Islet precursor cell (in vitro differentiated cells): ENCODE measurements at places on chromosomes 5 and 9.

GRCh38 chr9:19771446-19771845 is 17.4 kb downstream of the SLC24A2 start:
- DNase-seq: no peak

DNA sequence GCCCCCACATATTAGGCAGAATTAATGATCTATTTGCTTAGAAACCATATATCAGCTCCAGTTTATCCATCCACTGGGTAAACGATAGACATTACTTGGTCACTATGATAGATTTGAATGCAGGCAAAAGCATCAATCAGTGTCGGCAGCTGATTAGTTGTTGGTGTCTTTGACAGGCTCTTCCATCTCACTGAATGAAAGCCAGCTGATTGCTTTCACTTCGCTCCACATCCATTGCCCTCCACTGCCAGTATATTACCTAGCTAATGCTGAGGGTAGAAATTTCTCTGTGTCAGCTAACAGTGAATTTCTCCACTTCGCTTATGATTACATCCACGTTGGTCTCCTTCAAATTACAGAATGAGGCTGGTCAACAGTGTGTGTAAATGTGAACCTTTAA is 821.3 kb upstream of the TYRP1 start:
- DNase-seq: no peak

- no peak for DNase-seq
Measured at GRCh38 chr5:72723581-72723980, 92.9 kb upstream of the TNPO1 start.

DNA sequence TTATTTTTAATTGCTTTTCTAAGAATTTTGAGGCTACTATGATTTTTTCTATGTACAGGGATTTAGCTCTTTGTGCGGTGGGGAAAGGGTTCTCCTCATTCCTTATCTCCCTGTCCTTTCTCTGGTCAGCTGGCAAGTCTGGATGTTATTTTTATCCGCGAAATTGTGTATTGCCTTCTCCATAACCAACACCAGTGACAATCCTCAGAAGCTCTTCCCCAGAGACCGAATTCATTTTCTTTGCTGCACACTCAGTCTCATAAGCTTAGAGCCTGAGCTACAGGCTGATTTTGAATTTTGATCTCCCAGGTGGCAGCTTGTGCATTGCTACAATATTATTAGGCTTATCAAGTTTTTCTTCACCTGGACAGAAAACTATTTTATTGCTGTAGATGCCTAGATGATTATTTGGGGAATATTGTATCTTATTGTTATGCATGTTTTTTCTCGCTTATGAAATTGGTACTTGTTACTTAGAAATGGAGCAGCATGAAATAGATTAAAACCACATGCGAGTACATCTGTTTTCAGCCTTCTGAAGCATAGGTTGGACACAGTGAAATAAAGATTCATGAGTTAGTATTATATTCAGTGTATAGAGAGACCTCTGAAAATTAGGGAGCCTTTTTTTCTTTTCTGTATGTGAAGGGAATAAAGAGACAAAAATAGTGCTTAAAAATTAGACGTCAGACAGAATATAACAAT is 27.3 kb downstream of the CPEB4 start:
- no peak for DNase-seq

DNA sequence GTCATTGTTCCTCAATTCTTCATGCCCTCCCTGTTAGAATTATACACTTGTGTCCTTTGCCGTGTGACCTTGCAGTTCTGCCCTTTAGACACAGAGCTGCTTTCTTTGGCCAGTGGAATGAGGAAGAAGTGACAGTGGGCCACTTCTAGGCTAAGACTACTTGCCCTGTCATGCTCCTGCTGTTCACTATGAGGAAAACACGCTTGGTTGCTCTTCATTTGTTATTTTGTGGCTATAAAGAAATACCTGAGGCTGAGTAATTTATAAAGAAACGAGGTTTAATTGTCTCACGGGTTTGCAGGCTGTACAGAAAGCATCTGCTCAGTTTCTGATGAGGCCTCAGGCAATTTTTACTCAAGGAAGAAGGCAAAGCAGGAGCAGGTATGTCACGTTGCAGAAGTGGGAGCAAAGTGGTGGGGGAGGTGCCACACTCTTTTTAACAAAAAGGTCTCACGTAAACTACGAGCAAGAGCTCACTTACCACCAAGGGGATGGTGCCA is 279.1 kb upstream of the DMAC1 start:
- DNase-seq: no peak

DNA sequence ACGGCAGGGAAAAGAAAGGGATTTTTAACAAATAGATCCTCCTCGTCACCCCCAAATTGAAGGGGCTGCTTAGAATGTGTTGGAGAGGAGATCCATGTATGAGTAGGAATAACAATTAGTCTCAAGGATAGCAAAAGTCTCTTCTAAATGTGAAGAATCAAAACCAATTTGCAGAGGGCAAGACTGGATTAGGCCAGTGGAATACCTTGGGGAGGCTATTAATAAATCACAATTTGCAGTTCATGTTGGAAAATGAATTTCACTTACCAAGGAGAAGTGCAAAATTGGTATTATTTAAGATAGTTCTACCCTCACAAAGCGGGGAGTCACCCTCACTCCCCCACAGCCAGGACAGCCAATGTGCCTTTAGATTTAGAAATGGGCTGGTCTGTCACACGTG is 299.8 kb upstream of the SLC30A5 start:
- DNase-seq: no peak
